Lower lobe of right lung (tissue), 2 donors: ENCODE measurements at places on chromosomes 1 and 21.

DNA sequence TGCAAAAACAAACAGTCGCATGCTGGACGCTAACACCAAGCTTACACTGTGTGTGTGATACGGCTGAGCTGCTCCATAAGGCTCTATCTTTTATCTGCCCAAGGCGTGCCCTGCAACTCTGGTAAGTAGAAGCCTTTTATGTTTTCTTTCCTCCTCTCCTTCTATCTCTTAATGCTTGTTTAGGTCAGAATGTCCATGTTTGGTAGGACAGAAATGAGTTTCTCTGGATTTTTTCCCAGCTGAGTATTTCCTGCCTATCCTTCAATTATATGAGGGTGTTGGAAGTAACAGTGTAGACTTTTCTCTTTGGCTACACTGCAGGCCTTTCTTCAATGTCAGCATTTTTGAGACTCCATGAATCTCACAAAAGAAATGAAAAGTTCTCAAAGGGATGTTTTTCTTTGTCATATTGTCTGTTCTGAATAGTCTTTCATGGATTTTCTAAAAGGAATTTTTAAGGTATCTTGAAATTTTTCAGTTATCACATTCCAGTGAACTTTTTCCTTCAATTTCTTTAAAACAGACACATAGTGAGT, 124.2 kb downstream of the MACF1 start:
- no peak for DNase-seq
- H3K4me1 ChIP-seq = no peaks in the 10 kb centered on the region
- no peaks in the 10 kb centered on the region for H3K27me3 ChIP-seq
- H3K36me3 ChIP-seq = peaks cover 100% of the 10 kb centered on the region

- no peak overlapping the region for H3K4me3 ChIP-seq
- no peaks in the 10 kb centered on the region for H3K27me3 ChIP-seq
- no peaks in the 10 kb centered on the region for H3K4me1 ChIP-seq
- no peaks in the 10 kb centered on the region for H3K36me3 ChIP-seq
- no peak for DNase-seq
Observed at GRCh38 chr1:55747408-55747841, 532.3 kb upstream of the USP24 start.

DNA sequence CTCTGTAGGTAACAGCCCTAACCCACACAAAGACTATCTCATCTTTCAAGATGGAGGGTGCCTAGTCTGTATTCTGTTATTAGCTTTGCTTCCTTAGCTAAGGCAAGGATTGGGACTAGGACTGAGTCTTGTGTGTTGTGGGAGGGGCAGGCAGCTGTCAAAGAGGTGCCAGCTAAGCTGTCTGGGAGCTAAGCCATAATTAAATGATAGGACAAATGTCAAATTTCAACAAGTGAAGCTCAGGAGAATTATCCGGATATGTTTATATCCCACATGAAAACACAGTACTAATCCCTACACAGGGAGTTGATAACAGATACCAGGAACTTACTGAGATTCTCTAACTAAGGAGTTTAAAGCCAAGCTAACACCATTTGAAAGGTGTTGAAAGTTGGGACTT, 70.5 kb upstream of the NGF start:
- H3K36me3 ChIP-seq = no peaks in the 10 kb centered on the region
- H3K27me3 ChIP-seq = no peaks in the 10 kb centered on the region

DNA sequence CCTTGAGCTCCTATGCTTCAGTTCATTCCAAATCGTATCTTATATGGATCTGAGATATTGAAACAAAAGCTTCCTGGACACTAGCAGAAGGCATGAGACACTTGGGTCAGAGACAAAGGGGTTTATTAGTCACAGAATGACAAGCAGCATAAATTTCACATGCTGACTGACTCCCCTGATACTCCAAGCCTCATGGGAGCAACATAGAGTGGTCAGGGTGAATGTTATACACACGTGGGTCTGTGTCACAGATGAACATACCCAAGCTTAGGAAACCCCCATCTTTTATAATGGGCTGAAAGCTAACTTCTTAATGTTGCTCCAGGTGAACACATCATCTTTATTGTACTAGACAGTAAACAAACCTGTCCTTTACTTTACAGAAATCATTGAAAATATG, 599.9 kb upstream of the RGS18 start:
- H3K4me1 ChIP-seq = no peaks in the 10 kb centered on the region
- H3K4me3 ChIP-seq = no peak overlapping the region
- H3K27ac ChIP-seq = no peak overlapping the region
- no peaks in the 10 kb centered on the region for H3K27me3 ChIP-seq
- no peak for DNase-seq
- H3K36me3 ChIP-seq = no peaks in the 10 kb centered on the region

GRCh38 chr21:38220270-38220737, 36.5 kb upstream of the KCNJ15 start:
- H3K36me3 ChIP-seq = no peaks in the 10 kb centered on the region
- no peak for DNase-seq
- H3K4me1 ChIP-seq = peaks cover 15% of the 10 kb centered on the region
- no peak overlapping the region for H3K4me3 ChIP-seq
- no peaks in the 10 kb centered on the region for H3K27me3 ChIP-seq

- DNase-seq = no peak
- H3K4me3 ChIP-seq = no peak overlapping the region
- H3K4me1 ChIP-seq = peaks cover 41% of the 10 kb centered on the region
- no peak overlapping the region for H3K27ac ChIP-seq
- no peaks in the 10 kb centered on the region for H3K36me3 ChIP-seq
- H3K27me3 ChIP-seq = no peaks in the 10 kb centered on the region
Observed at GRCh38 chr21:34078915-34079314, 5.5 kb downstream of the MRPS6 start.

- H3K4me1 ChIP-seq = peaks cover 21% of the 10 kb centered on the region
- no peaks in the 10 kb centered on the region for H3K27me3 ChIP-seq
- no peaks in the 10 kb centered on the region for H3K36me3 ChIP-seq
- peak overlapping the region; percentile 78 for H3K27ac ChIP-seq
- no peak overlapping the region for H3K4me3 ChIP-seq
Observed at GRCh38 chr1:6743189-6744101, 41.8 kb upstream of the CAMTA1 start.

DNA sequence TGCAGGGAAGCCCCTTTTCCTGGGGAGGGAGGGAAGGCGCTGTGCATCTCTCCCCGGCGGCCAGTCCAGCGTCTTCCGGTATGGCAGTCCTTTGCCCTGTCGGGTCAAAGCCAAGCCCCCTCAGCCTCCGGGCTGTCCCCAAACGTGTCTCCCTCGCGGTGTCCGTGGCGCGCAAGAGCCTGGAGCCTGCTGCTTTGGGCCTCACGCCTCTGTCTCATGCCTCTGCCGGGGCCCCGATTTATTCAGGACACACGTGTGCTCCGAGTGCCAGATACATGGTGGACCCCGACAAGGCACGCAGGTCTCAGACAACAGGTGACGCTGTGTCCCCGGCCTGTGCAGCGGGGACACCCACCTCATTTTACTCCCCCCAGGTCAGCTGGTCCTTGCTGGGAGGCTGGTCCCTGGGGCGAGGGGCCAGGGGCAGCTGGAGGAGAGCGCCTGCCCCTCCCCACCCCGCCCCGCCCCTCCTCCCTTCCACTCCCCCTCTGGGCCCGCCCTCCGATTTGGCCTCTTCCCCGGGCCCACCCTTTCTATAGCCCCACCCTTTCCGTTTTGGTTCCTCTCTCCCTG, 176.7 kb downstream of the CAMTA1 start:
- DNase-seq = no peak
- H3K27me3 ChIP-seq = peaks cover 35% of the 10 kb centered on the region
- peaks cover 4% of the 10 kb centered on the region for H3K4me1 ChIP-seq
- no peak overlapping the region for H3K4me3 ChIP-seq
- H3K36me3 ChIP-seq = no peaks in the 10 kb centered on the region

- no peak overlapping the region for H3K27ac ChIP-seq
- peak overlapping the region; percentile 44 for H3K4me3 ChIP-seq
- H3K36me3 ChIP-seq = no peaks in the 10 kb centered on the region
- no peaks in the 10 kb centered on the region for H3K27me3 ChIP-seq
- DNase-seq = no peak
Observed at GRCh38 chr1:119674835-119675289, 26.8 kb upstream of the ZNF697 start.

GRCh38 chr1:110610084-110610483, 3.9 kb upstream of the KCNA2 start:
- peaks cover 16% of the 10 kb centered on the region for H3K4me1 ChIP-seq
- no peak for DNase-seq
- H3K27me3 ChIP-seq = peaks cover 50% of the 10 kb centered on the region
- H3K36me3 ChIP-seq = no peaks in the 10 kb centered on the region

DNA sequence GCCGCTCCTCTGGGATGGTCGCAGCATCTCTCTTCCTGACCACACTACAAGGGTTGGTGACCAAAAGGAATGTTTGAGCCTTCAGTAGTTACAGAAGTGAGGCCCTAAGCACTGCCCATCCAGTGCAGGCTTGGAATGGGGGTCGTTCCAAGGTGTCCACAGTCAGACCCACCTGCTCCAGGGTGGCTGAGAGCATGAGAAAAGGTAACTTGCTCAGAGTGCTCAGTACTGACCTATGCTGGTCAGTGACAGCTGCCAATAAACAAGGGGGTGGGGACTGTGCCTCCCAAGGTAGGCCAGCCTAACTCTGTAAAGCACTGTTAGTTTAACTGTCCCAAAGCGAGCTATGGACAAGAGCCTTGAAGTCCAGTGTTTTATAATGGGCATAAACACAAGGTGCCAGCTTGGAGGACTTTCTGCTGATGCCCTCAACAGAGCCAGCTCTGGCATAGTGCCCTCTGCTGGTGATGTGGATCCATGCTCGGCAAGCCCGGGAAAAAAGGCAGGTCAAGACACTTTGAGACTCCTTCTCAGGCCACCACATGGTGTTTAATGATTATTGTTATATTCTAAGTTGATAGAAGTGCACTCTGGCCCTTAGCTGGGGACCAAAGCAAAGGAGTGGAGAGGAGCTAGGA, 78.1 kb upstream of the DNAH14 start:
- no peaks in the 10 kb centered on the region for H3K36me3 ChIP-seq
- no peak overlapping the region for H3K4me3 ChIP-seq
- DNase-seq = peak; percentile 73

GRCh38 chr21:37888659-37889058, 27.6 kb downstream of the KCNJ6 start:
- H3K4me3 ChIP-seq = no peak overlapping the region
- H3K4me1 ChIP-seq = no peaks in the 10 kb centered on the region
- no peak overlapping the region for H3K27ac ChIP-seq
- DNase-seq = no peak
- H3K27me3 ChIP-seq = peaks cover 9% of the 10 kb centered on the region

- H3K27ac ChIP-seq = no peak overlapping the region
- H3K4me1 ChIP-seq = no peaks in the 10 kb centered on the region
- H3K36me3 ChIP-seq = no peaks in the 10 kb centered on the region
- no peak for DNase-seq
- H3K4me3 ChIP-seq = no peak overlapping the region
Observed at GRCh38 chr1:117582451-117582850, 23.4 kb upstream of the TENT5C start.

GRCh38 chr1:246647513-246647912, 76.7 kb upstream of the SCCPDH start:
- no peak overlapping the region for H3K4me3 ChIP-seq
- H3K27ac ChIP-seq = no peak overlapping the region
- H3K4me1 ChIP-seq = no peaks in the 10 kb centered on the region
- peaks cover 75% of the 10 kb centered on the region for H3K36me3 ChIP-seq
- no peaks in the 10 kb centered on the region for H3K27me3 ChIP-seq
- DNase-seq = no peak

DNA sequence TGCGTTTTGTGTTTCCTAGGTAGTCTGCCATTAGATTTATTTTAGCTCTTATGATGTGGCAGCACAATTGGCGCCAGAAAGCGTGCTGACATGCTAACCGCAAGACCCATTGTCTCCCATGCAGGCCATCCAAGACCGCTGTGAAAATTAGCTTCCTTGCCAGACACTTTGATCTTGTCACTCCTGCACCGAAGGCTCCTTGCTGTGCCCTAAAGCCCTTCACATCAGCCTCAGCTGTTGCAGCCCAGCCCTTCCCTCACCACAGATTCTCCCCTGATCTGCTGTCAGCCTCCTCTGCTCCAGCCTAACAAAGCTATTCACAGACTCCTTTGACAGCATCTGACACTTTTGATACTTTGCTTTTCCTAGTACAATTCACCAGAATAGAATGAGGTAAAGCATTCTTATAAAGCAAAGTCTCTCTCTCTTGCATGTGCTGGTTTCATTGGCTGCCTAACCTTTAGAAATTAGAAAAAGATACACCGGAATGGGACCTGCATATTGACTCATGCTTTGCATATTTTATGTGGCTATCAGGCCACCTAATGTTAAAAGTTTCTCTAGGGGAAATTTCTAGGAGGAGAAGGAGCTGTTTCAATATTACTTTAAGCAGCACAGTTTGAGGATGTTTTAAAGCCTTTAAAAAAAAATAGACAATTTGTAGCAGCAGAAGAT, 280.3 kb upstream of the FMN2 start:
- H3K4me3 ChIP-seq = no peak overlapping the region
- no peak overlapping the region for H3K27ac ChIP-seq
- H3K36me3 ChIP-seq = no peaks in the 10 kb centered on the region

DNA sequence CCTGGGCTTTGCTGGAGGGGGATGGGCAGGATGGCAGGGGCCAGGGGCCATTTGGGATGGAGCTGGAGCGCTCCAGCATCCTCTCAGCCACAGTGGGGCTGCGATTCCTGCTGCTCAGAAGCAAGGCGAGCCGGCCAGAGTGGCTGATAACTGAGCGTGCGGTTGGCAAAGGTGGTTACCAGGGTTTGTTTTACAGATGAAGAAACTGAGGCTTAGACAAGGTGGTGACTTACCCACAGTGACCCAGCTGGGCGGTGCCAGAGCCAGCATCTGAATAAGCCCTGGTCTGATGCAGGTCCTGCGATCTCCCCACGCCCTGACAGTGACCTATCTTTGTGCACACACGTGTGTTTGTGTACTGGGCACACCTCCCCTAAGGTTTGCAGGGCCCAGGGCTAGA, 5.9 kb upstream of the PRXL2B start:
- H3K4me1 ChIP-seq = peaks cover 57% of the 10 kb centered on the region
- no peak overlapping the region for H3K4me3 ChIP-seq
- peak; percentile 45 for DNase-seq

- H3K4me1 ChIP-seq = no peaks in the 10 kb centered on the region
- no peaks in the 10 kb centered on the region for H3K27me3 ChIP-seq
- H3K27ac ChIP-seq = no peak overlapping the region
- H3K4me3 ChIP-seq = no peak overlapping the region
- no peaks in the 10 kb centered on the region for H3K36me3 ChIP-seq
Observed at GRCh38 chr1:175757381-175758015, 14.1 kb upstream of the TNR start.

GRCh38 chr1:56081736-56082135, 497.6 kb downstream of the PLPP3 start:
- DNase-seq = no peak
- H3K27me3 ChIP-seq = no peaks in the 10 kb centered on the region
- H3K4me1 ChIP-seq = peaks cover 10% of the 10 kb centered on the region
- H3K4me3 ChIP-seq = no peak overlapping the region
- no peaks in the 10 kb centered on the region for H3K36me3 ChIP-seq
